ENCODE measurements at places on chromosomes 5 and 9.

- DNase-seq: no peak
Observed at GRCh38 chr9:125914411-125914810, 167.2 kb downstream of the PBX3 start.

DNA sequence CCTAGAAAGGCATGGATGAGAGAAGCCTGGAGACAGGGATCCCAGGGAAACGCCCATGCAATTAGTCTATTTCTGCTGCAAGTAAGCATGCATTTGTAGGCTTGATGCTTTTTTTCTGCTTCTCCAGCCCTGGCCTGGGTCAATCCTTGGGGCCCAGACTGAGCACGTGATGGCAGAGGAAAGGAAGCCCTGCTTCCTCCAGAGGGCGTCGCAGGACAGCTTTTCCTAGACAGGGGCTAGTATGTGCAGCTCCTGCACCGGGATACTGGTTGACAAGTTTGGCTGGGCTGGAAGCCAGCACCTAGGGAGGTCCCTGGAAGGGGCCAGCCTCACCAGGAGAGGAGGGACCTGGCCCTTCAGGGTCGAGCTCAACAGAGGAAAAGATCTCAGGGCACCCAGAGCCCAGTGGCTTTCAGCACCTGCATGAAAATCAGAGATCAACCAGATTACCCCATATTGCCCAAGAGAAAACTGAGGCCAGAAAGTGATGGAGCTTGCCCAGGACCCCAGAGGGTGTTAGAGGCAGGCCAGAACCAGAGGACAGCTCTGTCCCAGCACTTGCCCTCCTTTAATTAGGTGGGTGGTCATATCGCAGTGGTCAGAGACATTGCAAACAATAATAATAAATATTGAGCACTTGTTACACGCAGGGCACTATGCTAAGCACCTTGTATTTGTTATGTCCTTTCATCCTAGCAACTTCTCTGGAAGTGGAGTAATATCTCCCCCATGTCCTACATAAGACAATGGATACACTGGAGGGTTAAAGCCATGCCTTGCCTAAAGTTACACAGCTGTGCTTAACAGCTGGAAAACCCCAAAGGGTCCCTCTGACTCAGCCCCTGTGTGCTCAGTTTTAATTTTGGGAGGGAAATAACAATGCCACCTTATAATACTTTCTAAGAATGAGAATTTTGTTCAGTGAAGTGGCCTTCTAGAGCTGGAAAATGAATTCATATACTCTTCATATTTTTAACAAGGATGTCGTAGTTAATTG lies 67.1 kb downstream of the KLF4 start:
- peak; percentile 60 for DNase-seq

DNA sequence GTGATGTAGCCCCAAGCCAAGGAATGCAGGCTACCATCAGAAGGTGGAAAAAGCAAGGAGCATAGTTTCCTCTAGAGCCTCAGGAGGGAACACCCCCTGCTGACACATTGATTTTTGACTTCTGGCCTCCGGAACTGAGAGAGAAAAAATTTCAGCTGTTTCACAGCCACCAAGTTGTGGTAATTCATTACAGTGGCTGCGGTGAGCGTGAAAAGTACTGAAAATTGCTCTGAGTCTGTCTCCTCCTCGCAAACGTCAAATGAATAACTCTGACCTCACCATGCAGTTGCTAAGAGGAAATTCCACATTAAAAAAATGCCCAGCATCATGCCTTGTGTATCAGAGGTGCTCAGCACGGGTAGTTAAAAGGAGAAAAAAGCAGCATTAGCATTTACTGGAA lies 277.9 kb upstream of the MSX2 start:
- no peak for DNase-seq

DNA sequence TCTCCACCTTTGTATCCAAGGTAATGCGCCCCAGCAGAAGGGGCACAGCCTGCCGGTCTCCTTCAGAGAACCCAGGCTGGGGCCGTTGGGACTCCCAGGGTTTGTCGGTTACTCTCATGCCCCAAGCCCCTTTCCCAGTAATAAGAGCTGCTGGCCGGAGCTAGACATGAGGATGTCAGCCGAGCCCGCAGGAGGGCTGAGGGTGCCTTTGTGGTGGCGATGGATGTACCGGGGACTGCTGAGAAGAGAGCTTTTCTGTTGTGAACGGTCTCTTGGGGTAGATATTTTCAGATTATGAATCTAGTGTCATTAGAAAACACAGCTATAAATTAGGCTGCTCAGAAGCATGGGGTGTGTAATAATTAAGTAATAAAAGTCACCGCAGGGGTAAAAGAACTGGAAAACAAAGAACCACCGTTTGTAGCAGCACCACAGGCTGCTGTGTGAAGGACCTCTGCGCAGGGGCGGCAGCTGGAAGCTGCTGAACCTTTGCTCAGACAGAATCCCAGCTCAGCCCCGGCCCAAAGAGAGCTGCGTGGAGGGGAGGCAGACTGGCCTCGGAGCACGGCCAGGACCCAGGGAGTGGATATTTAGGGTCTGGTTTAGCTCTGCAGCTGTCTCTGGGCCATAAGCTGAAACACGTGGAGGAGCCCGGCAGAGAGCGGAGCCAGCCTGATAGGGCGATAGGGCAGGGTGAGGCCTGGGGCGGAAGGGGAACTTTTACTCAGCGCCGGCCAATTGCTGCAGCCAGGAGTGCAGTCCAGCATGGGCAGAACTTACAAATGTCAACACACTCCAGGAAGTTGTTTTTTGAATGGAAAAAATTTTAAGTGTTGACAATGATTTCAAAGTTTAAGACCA lies 50.5 kb upstream of the BARHL1 start:
- no peak for DNase-seq

DNA sequence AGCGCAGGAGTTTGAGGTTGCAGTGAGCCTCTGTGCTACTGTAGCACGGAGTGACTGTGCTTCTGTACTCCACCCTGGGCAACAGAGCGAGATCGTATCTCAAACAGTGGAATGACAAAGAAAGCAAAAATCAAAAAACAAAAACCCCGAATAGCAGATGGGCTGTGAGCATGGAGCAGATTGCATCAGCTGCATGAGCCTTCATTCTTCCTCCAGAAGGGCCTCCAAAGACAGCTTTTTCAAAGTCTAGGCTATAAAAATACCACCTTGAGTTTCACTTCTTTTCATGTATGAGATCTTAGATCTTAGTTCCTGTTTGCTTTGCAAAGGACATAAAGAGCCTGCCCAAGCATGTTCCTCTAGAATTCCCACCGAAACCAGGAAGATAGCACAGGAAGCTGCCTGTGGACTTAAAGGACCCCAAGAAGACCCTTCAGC lies 15.0 kb upstream of the HSPB3 start:
- DNase-seq: no peak

- no peak for DNase-seq
Observed at GRCh38 chr9:129441852-129442251, 179.0 kb downstream of the C9orf50 start.

GRCh38 chr5:139900546-139901250 lies 105.1 kb downstream of the PSD2 start:
- no peak for DNase-seq

GRCh38 chr5:33312571-33313549 lies 127.9 kb upstream of the TARS1 start:
- no peak for DNase-seq

DNA sequence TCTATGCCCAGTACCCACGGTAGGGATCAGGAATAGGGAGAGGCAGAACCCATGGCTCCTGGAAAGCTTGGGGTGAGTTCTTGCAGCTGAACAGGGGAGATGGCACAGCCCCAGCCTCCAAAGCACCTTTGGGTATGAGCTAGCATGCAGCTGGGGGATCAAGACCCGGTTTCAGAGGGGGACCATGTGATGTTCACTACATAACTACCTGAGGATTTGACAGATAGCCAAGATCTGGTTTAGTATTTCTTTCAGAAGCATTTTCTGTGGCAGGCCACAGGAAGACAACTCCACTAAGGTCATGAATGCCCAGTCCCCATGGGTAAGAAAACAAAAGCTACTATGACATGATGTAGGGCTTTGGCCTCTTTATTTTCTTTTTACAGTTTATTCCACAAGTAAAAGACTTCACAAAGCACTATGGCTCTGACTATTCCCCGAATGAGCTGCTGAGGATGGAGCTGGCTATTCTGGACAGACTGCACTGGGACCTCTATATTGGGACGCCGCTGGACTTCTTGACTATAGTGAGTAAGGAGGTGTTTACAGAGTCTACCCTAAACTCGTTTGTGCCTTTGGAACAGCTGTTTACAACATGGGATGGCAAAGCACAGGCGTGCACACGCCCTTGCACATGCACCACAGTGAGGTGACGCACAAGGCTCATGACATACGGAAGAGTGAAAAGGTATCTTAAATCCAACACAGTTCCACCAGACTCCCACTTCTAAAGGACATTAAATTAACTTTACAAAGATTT lies 3.4 kb downstream of the CCNI2 start:
- no peak for DNase-seq

DNA sequence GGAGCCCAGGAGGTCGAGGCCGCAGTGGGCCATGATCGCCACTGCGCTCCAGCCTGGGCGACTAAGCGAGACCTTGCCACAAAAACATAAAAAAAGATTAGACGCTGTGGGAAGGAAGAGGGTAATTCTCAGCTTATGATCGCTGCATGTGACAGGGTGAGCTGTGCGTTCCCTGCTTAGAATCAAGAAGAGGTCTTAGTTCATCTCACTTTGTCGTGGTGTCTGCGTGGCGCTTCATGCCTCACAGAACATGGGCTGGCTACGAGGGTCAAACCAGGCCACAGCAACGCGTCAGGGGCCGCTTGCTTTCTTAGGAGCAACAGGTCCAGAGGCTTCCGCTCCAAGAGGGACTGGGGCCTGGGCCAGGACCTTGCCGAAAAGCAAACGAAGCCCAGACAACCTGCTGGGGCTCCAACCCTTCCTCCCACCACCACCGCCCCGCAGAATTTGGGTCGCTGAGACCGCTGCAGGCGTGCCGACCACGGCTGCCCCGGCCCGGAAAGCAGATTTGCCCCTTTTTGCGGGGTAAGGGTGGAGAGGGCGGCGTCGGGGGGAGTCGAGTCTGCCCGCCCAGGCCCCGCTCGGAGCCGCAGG lies 10.0 kb upstream of the GRIN1 start:
- peak; percentile 38 for DNase-seq

DNA sequence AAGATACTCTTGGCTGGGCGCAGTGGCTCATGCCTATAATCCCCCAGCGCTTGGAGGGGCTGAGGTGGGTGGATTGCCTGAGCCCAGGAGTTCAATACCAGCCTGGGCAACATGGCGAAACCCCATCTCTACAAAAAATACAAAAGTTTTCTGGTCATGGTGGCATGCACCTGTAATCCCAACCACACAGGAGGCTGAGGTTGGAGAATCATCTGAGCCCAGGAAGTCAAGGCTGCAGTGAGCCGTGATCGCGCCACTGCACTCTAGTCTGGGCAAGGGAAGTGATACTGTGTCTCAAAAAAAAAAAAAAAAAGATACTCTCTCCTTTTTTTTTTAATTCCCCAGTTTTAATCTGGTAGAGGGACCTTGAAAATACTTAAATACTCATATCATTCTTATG lies 15.0 kb downstream of the ANKRD33B start:
- DNase-seq: no peak

DNA sequence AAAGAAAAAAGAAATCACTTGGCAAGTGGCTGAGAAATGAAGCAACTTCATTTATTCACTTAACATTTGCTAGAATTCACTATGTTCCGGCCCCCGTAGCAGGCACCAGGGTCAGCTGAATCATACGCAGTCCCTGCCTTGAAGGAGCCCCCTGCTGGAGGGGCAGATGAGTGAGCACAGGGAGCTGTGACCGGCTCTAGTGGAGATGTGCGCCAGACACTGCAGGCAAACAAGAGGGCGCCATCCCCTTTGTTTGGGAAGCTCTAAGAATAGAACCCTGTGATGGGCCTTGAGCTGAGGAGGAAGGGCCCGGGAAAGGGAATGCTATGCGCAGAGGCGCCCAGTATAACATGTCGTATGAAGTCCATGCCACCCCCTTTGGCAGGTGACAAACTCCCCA lies 20.2 kb upstream of the RPL26L1 start:
- DNase-seq: peak; percentile 28

DNA sequence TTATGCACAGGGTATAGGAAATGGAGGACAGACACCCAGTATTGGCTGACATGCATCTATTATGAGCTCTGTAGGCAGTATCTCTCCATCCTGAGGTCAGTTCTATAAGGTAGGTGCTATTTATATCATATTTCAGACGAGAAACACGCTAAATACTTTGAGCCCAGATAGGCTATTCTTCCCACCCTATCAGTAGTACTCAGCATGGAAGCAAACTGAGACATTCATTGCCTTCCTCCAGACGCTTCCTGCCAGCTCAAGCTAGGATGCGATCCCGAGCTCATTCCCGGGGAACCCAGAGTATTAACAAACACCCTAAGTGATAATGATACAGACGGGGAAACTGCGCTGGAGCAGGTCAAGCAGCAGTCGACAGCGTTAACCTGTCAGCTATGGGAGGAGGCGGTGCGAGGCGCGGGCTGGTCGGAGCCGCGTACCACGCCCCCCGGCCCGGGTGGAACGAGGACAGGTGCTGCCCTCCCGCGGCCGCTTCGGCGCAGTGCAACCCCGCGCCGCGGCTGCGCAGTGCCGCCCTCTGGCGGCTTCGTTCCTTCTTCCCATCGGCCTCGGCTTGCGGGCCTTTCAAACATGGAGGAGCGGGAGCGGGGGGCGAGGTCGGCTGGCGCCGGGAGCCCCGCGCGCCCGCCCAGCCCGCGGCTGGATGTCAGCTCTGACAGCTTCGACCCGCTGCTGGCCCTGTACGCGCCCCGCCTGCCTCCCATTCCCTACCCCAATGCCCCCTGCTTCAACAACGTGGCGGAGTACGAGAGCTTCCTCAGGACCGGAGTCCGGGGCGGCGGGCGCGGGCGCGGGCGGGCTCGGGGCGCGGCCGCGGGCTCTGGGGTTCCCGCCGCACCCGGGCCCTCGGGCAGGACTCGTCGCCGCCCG lies at the start of gene LSM11:
LSM11 (plus strand) TSS at position 550 of the 888 bp plus-strand sequence; CDS start at position 589, 39 bp downstream.
- DNase-seq: peak; percentile 94

DNA sequence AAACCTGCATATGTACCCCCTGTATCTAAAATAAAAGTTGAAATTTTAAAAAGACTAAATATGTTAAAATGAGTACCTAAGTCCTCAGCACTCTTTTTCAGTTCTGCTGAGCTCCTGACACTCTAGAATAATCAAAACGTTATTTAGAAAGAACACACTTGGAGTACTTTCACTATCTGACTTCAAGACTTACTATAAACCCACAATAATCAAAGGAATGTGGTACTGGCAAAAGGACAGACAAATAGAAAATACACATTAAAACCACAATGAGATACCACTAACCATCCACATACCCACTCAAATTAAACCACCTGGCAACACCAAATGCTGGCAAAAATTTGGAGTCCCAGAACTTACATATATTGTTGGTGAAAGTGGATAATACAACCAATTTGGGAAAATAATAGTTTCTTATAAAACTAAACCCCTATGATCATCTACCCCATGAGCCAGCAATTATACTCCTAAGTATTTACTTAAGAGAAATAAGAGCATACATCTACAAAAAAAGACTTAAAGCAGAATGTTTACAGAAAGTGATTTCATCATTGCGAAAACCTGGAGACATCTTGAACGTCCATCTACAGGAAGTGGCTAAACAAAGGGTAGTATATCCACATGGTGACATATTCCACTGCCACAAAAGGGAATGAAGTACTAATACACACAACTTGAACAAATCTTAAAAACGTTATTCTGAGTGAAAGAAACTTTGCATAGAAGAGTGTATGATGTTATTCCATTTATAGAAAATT lies 12.8 kb upstream of the PRSS3 start:
- no peak for DNase-seq

GRCh38 chr5:36701085-36701698 lies 94.8 kb downstream of the SLC1A3 start:
- no peak for DNase-seq
